Lung (tissue), 17 donors: ENCODE measurements at places on chromosomes 2 and 18. TPM values are rescaled to one million over a fixed set of nuclear protein-coding genes. Genes with fewer than 3 reads are reported as not detected.

Gene SPHKAP
- total RNA-seq = 0.03 TPM

Gene ACTR3
- 260 TPM for total RNA-seq

Gene CLHC1
- 13.6 TPM for total RNA-seq

Gene POTEJ
- total RNA-seq = 1.8 TPM

Gene MC2R
- total RNA-seq = 0.06 TPM

Gene IL36A
- not detected for total RNA-seq

Gene DPYSL5
- total RNA-seq = 0.09 TPM

Gene COPS7B
- 25.0 TPM for total RNA-seq

Gene CRYGA
- not detected for total RNA-seq

GRCh38 chr2:55099878-55100820, 49.9 kb upstream of the RTN4 start:
- DNase-seq = peak; percentile 63

DNA sequence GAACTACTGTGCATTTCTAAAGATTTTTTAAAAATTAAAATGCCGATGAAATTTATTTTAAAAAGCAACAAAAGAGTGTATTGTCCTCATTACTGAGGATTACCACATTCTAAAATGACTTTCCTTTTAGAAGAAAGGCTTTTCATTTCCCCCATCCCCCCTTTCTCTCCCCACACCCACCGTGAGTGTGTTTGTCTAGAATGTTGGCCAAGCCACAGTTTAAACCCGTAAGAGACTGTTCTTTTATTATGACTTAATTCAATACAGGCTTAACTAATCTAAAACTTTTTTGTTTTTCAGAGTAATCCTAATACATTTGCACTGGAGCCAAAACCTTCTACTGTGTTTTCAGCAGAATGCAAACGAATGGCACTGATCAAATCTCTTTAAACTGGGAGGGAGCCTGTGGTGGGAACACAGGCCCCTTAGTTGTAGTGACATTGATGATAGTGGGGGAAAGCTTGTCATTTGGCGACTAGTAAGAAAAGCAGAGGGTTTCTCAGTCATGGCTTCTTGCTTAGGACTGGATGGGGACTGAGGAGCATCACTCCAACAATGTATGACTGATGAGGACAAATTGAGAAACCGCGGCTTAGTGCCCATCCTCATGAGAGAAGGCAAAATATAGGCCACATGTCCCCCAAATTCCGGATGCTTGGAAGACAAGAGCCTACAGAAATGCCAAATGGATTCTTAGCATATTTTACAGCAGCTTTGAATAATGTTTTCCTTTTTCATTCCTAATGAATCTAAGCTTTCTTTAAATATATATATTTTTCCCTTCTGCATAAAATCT, 154.0 kb upstream of the SMIM21 start:
- DNase-seq = no peak

DNA sequence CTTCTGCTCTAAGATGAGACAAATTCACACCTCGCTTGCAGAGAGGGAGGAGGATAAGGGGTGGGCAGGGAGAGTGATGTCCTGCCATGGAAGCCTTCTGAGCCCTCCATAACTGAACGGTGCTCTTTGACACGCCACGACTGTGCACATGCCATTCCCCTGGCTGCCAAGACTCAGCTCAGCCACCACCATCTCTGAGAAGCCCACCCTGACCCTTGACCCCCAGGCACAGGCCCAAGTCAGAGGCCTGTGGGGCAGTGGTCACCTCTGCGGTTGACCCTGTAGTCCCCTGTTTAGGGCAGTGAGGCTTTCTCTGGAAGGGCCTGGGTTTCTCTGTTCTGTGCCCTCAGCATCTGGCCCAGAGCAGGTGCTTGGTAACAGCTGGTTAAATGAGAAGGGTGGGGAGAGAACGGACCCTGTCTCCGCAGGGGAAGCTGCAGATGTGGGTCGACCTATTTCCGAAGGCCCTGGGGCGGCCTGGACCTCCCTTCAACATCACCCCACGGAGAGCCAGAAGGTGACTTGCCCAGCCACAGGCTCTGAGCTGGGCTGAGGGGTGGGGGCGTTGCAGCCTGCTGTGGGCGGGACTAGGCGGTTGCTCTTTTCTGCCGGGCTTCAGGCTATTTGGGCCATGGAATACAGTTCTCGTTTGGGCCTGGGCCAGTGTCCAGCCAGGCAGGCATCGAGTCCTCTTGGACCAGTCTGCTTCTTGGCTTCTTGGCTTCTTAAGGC, 215.1 kb downstream of the DYSF start:
- no peak for DNase-seq

DNA sequence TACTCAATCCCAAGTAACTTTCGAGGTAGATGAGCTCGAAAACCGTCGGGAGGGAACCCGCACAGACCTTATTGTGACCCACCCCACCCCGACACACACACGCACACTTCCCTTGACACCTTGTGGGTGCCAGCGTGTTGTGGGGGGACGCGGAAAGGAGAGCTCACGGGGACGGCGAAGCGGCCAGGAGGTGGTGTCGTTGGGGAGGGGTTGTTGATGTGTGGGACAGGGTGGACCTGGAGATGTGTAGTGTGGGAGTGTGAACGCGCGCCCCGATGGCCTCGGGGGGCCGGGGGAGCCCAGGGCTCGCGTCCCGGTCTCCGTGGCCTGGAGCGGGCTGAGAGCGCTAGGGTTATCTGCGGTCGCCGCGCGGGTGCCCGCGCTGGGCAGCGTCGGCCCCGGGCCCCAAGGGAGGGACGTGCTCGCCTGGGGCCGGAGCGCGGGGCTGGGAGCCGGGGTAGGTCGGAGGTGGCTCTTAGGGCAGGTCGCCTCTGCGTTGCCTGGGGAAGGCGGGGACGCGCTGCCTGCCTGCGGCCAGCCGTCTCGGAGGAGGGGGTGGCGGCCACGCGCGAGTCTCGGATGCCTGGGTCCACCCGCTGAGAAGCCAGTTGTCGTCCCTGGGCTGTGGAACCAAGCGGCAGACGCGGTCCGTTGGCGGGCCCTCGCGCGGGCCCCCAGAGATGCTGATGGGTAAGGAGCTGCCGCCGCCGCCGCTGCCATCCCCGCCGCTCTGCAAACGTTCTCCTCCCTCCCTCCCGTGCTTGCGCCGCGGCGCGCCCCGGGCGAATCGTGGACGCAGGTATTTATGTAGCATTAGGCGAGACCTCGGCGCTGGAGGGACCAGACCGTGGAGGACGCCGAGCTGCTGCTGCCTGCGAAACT, 1.6 kb downstream of the KLHL29 start:
- DNase-seq = peak; percentile 42

- DNase-seq = no peak
Measured at GRCh38 chr2:159595410-159596046, 20.8 kb downstream of the BAZ2B start.

GRCh38 chr18:58866773-58867150, 2.1 kb downstream of the ZNF532 start:
- no peak for DNase-seq

- DNase-seq = no peak
Measured at GRCh38 chr18:77299706-77300105, 50.1 kb downstream of the GALR1 start.

DNA sequence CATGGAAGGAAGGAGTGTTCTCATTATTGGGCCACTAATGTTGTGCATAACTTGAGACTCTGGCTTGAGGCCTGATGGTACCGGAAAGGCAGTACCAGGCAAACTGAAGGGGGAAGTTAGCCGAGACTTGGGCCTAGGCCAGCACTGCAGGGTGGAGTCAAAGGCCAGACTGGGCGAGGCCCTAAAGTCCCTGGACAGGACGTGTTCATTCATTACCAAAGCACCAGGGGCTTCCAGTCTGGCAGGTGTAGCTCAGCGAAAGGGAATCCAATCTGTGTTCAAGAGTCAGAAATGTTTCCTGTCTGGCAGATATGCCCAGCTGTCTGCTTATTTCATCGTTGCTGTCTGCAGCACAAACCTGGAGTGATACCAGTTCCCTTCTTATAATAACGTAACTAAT, 4.7 kb upstream of the ITSN2 start:
- DNase-seq = peak; percentile 61

DNA sequence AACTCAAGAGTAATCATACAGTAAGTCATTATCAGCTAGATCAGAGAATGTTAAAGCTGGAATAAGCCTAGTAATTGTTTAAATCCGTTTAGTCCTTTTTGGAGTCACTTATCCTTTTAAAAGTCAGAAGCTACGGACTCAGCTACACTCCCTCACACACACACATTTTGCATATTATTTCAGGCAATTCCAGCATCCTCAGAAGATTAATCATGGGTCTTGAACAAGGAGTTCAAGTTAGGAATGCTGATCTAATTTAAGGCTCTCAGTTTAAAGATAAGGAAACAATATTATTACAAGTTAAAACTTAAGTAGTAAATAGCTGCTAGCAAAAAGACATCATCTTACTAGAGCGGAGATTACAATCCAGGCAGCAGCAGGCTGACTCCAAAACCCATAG, 74.3 kb downstream of the GTF3C3 start:
- no peak for DNase-seq

GRCh38 chr2:155689791-155690190, 642.7 kb downstream of the NR4A2 start:
- DNase-seq = no peak

DNA sequence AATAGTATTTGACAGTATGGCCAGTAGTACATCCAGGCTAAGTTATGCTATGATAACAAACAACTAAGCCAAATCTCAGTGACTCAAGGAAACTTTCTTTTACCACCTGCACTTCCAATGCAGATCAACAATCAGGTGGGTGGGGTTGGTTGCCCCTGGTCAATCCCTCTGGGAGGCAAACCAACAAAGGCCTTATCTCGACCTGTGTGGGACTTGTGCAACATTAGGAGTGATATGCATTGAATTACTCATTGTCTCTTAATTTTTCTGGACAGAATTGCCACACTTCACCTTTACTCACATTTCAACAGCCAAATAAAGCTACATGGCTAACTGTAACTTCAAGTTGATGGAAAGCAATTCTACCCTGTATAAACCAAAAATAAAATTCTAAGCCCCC, 1049.3 kb upstream of the CDH2 start:
- DNase-seq = no peak

DNA sequence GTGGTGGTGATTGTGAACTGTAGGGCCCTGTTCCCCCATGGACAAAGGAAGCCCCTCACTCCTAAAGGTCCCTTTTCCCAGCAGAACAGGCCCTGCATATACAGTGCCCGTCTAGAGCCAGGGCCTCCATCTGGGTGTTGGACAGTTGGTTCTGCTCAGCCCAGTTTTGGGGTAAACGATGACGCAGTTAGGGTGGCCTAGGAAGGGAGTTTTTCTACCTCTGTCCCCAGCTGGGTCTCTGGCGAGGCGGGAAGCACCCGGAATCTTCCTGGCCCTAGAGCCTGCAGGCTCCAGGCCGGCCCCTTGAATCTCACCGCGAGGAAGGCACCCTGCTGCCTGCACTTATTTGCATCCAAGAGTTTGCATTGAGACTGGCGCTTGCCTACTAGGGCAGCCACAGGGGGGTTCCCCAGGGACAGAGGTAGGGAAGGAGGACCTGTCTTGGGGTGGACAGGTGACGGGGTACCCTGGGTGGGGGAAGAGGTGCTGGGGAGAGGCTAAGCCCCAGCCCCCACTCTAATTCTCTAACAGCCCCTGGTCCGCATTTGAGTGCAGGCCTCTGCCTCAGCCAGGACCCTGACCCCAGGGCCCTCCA, 529 bp upstream of the MTA3 start:
- peak; percentile 62 for DNase-seq

GRCh38 chr2:62527478-62528210, 21.6 kb upstream of the TMEM17 start:
- DNase-seq = peak; percentile 80

DNA sequence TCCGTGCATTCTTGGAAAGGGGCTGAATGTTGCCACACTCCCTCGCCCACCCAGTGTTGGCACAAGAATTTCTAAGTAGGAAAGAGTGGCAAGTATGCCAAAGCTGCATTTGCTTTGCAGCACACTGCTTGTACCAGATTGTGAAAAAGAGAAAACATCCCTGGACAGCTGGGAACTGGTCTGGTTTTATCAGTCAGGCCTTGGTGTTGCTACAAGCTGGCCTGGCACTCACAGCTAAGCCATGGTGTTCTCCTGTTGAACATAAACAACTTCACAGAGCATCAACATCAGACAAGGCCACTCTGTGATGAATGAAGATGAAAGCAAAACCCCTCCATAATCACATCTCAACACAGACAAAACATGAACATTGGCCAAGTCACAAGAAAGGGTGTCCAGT, 4.2 kb upstream of the TRABD2A start:
- DNase-seq = no peak

DNA sequence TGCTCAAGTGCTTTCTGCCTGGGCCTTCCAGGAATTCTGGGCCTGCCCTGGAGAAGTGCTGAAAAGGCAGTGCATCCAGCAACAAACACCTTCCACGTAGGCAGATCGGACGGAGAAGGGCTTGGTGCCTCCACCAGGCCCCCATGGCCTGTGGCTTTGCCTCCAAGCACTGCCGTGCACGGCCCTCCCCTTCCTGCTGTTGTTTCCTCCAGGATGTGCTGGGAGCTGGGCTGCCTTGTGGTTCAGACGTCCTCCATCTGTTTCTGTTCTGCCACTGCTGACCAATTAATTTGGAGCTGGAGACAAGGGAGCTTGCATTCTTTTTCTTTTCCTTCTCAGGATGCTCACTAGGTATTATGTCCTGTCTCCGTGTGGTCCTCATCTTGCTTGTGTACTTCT, 197.0 kb downstream of the HRH4 start:
- DNase-seq = no peak

- no peak for DNase-seq
Measured at GRCh38 chr2:164764996-164765395, 76.6 kb downstream of the COBLL1 start.

DNA sequence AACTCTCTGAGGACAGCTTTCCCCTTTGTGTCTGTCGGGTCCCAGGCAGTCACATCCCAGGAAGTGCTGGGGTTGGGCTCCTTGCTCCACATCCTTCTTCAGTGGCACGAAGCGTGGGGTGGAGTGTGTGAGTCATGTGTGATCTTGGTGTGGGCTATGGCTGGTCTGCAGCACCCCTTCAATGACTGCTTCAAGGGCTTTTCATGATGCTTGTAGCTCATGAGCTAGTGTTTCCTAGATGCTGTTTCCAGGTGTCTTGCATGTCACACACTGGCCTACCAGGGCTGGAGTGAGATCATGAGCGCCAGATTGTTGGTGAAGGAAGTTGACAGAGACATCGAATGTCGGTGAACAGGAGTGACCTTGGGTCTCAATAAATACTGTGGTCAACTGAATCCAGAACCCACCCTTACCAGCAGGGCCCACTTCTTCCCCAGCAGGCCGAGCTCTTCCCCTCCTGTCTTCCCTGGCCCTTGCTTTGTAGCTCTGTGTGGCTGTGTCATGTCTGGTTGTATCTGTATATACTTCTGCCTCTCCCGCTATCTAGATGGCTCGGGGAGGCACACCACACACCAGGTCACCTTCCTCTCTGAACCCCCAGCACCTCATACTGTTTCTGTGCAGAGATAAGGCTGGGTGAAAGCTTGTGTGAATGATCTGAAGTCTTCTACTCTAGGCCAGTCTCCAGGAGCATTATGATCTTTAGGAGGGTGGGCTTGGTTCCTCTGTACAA, 3.8 kb downstream of the C2orf92 start:
- no peak for DNase-seq

- DNase-seq = no peak
Measured at GRCh38 chr2:144583741-144584453, 64.0 kb upstream of the ZEB2 start.

GRCh38 chr2:118845522-118846441, 1.7 kb downstream of the EN1 start:
- no peak for DNase-seq

- no peak for DNase-seq
Measured at GRCh38 chr2:232966122-232966521, 46.9 kb downstream of the NGEF start.

- DNase-seq = no peak
Measured at GRCh38 chr18:67092141-67092540, 424.4 kb downstream of the DSEL start.

GRCh38 chr2:149902081-149902480, 314.5 kb upstream of the MMADHC start:
- DNase-seq = no peak
